ENCODE measurements at places on chromosomes 5 and 9.
A peak's percentile ranks its signal among the peaks of the same experiment; 100 is the strongest.

- DNase-seq, result no peak
Observed at GRCh38 chr5:67290655-67291054, 94.1 kb upstream of the CD180 start.

GRCh38 chr5:135705941-135706466 is 127.2 kb upstream of the CXCL14 start:
- DNase-seq, result no peak

DNA sequence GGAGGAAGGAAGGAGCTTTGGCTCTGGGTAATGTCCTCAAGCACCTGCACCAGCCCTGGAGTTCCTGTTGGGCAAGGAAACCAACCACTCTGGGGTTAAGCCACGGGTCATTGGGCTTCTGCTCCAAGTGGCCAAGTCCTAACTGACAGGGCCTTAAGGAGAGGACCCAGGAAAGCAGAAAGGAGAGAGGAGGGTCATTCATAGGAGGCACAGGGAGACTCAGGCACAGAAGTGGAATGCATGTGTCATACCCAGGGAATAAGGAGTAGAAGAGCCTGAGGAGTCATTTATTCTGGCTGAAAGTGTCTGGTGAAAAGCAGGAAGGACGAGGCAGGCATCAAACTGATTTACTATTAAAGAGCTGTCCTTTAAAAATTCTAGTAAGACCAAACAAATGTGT is 129.2 kb downstream of the DMRT2 start:
- DNase-seq, result no peak

- DNase-seq, result no peak
Observed at GRCh38 chr5:180982008-180982741, 6.5 kb upstream of the BTNL3 start.

GRCh38 chr5:36334315-36334714 is 32.6 kb upstream of the RANBP3L start:
- DNase-seq, result peak; percentile 49

GRCh38 chr5:123134653-123135181 is 45.7 kb downstream of the PRDM6 start:
- DNase-seq, result no peak

DNA sequence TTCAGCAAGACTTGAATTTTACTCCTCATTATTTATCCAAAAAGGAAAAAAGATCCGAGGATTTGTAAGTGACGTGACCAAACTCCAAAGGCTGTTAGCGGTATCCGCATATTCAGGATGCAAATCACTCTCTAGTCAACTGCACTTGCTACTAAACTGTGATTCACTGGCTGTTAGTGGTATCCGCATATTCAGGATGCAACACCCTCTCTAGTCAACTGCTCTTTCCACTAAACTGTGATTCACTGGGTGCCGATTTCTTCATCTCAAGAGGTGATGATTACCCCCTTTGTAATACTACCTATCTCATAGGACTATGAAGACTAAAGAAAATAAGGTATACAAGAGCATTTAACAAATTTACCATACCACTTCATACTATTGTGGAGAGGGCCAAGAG is 5.7 kb downstream of the MAPKAP1 start:
- peak; percentile 52 for DNase-seq

GRCh38 chr5:67215519-67216471 is 19.2 kb upstream of the CD180 start:
- DNase-seq, result no peak

GRCh38 chr5:159601216-159601615 is 270.9 kb upstream of the IL12B start:
- no peak for DNase-seq

DNA sequence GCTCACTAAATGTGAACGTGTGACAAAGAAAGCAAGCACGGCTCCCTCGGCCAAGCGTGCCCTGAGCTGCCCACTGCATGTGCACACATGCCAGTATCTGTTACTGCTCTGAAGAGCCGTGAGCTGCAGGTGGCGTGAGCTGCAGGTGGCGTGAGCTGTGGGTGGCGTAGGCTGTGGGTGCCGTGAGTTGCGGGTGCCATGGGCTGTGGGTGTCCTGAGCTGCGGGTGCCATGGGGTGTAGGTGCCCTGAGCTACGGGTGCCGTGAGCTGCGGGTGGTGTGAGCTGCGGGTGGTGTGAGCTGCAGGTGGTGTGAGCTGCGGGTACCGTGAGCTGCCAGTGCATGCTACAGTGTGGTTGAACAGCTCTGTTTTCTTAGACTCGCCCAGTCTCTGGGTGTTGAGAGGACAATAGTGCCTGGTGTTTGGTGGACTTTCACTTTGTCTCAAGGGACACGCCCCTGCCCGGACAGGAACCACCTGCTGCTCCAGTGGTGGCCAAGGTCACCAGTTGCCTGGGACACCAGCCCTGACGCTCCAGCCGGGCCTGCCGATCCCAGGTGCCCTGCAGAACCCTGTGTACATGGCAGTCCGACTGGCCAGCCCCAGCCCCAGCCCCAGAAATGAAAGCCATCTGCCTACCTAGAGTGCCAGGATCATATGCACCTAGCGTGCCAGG is 6.7 kb downstream of the CCDC187 start:
- DNase-seq, result no peak

- peak; percentile 93 for DNase-seq
Observed at GRCh38 chr9:115400796-115401195, 282.8 kb upstream of the TNC start.

- peak; percentile 60 for DNase-seq
Observed at GRCh38 chr9:77793849-77794248, 145.7 kb upstream of the GNA14 start.

DNA sequence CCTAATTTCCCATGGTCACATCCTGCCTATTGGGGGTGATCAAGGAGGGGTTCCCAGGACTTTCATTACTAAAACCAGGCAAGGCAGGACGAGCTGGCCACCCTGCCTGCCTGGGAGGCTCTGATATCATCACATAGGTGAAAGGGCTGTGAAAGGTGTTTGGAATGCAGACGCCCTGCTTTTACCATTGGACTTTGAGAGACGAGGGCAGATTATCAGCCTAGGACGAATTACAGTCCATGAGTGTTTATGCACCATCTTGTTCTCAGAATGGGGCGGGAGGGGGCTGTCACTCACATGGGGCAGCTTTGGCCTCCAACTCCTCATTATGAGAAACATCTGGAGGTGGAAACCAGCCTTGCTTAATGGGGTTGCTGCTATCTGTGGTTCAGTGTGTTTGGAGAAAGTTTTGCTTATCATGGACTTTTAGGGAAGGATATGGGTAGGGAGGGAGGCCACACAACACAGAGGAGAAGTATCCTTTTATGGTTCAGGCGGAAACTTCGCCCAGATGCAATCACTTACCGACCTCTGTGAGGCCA is 69.8 kb upstream of the UBTD2 start:
- no peak for DNase-seq

DNA sequence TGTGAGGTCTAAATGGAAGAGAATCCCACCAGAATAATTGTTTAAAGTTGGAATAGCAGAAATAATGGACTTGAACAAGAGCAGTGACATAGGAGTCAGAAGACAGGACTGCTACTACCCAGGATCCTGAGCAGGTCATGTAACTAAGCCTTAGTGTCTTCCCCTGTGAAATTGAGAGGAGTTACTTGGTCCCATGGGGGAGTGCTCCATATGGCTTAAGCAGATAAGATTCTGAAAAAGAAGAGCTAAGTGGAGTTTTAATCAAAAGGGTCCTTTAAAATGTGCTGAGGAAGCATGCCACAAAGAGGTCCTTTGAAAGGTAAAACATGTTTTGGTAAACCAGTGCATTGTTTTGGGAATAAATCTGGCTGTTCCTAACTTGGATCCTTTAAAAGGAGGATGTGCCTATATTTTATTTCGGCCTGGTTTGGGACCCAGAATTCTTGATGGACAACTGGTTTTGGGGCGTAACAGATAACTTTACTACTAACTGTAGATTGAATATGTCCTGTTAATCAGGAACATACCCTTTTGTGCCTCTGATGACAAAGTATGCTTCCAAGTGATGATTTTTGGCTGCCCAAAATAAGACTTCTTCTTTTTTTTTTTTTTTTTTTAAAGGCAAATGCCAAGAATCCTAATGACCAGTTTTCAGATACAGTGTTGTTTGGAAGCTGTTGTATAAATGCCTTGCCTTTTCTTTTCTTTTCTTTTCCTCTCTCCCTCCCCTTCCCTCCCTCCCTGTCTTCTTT is 5.7 kb downstream of the RCL1 start:
- no peak for DNase-seq

GRCh38 chr9:99169086-99169485 is 52.7 kb downstream of the ALG2 start:
- no peak for DNase-seq

- DNase-seq, result no peak
Observed at GRCh38 chr9:29511680-29512079, 1938.4 kb upstream of the C9orf72 start.

GRCh38 chr9:21710548-21711191 is 91.8 kb upstream of the MTAP start:
- no peak for DNase-seq

GRCh38 chr5:99104538-99105132 is 175.8 kb upstream of the CHD1 start:
- peak; percentile 3 for DNase-seq

- no peak for DNase-seq
Observed at GRCh38 chr5:170497311-170498038, 6.3 kb upstream of the KCNIP1 start.

DNA sequence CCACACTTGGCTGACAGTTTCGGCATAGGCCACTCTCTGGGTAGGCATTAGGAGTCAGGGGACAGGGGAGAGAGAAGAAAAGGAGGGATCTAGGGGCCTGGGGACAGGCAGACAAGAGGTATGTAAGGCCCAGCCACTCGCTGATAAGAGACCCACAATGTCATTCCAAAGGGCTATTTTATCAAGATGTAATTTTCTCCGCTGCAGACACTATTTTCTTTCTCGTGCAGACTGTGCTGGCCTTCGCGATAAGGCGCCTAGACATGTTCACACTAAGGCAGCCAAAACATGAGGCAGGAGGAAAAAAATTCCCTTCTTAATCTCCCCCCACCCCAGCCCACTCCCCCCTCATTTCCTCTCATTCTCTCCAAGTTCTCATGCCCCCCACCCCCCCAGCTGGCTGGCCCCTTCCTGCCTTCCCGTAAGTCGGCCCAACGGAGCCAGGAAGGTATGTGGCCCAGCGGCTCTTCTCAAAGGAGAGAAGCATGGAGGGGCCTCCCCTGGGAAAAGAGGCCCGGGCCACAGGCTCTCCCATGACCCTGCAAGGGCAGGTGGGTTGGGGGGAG is 44.9 kb upstream of the SYNPO start:
- no peak for DNase-seq

DNA sequence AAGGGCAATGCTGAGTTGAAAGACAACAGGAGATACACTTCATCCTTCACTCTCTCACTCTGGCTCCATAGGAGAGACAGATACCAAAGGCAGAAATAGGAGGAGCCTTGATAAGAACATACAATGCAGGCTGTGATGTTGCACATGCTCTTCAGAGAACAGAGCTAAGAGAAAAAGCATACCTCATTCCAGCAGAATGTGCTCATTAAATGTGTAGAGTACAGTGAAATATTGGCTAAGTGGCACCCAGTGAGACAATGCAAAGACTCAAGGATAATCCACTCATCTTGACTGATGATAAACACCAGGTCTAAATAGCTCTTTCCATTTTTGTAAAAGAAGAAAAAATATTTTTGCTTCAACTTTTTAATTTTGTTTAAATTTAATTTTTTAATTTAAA is 139.7 kb downstream of the OR2K2 start:
- no peak for DNase-seq

DNA sequence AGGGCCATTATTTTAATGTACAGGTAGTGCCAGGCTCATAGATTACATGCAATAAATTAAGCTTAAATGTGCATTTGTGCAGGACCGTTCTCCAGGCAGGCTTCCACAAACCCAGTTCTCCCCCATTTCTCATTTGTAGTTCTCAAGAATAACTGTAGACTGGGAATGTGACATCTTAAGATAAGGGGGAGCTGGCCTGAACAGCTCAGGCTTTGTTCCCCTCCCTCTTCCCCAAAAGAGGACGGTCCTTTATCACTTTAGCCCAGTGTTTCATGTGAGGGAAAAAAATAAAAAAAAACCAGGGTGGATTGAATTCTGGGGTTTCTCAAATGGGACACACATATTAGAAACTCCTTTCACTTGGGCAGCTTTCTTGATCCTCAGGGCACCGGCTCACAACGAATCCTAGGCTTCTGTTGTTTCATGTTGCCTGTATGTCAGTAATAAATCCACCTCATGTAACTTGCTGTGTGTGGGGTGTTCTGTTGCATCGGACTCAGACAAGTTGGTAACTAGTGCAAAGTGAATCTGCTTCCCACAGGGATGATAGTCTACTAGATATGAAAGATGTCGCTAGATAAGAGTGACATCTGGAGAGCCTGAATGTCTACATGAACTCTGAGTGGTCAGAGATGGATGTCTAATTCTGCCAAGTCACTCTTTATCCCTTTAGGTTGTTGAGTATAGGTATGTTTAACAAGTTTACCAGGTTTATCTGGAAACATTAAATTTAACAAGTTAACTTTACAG is 2030.6 kb upstream of the NUDT12 start:
- DNase-seq, result no peak

DNA sequence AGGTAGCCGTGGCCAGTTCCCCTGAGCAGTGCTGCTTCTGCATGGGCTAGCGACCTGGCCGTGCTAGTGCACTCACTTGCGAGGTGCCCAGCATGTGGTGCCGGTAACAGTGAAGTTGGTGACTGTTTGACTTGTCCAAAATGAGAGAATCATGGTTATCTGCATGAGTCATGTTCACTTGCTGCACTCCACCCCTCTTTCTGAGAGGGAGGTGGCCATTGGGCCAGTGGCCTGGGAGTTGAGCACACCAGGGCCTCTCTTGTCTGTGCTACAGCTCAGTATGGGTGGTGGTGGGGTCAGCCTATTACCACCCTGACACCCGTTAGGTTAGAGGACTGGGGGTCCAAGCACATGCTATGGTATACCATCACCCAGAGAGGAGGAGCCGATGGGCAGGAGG is 55.4 kb upstream of the GARNL3 start:
- DNase-seq, result no peak

GRCh38 chr5:149838881-149839739 is 105.5 kb downstream of the PDE6A start:
- DNase-seq, result peak; percentile 22

- peak; percentile 53 for DNase-seq
Observed at GRCh38 chr9:115369322-115369957, 251.5 kb upstream of the TNC start.

DNA sequence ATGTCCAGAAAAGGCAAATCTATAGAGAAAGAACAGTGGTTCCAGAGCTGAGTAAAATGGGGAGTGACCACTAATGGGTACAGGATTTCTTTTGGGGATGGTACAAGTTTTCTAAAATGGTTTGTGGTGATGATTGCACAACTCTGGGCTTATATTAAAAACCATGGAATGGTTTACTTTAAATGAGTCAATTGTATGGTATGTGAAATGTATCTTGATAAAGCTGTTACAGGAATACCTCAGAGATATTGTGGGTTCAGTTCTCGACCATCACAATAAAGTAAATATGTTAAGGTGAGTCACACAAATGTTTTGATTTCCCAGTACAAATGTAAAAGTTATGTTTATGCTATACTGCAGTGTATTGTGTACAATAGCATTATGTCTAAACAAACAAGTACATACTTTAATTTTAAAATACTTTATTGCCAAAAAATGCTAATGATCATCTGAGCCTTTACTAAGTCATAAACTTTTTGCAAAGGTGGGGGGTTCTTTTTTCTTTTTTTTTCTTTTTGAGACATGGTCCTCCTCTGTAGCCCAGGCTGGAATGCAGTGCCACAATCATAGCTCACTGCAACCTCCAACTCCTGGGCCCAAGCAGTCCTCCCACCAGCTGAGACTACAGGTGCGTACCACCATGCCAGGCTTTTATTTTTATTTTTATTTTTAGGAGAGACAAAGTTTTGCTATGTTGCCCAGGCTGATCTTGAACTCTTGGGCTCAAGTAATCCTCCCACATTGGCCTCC is 65.9 kb downstream of the SHOC1 start:
- peak; percentile 28 for DNase-seq

- DNase-seq, result no peak
Observed at GRCh38 chr5:125289606-125290005, 543.2 kb upstream of the ZNF608 start.
